Activated T-helper 9 cell treated with anti-CD3 and anti-CD28 coated beads, Interleukin-2, amount 50 U/mL, for 16 hours (primary cell): ENCODE measurements at places on chromosomes 7 and 10.

DNA sequence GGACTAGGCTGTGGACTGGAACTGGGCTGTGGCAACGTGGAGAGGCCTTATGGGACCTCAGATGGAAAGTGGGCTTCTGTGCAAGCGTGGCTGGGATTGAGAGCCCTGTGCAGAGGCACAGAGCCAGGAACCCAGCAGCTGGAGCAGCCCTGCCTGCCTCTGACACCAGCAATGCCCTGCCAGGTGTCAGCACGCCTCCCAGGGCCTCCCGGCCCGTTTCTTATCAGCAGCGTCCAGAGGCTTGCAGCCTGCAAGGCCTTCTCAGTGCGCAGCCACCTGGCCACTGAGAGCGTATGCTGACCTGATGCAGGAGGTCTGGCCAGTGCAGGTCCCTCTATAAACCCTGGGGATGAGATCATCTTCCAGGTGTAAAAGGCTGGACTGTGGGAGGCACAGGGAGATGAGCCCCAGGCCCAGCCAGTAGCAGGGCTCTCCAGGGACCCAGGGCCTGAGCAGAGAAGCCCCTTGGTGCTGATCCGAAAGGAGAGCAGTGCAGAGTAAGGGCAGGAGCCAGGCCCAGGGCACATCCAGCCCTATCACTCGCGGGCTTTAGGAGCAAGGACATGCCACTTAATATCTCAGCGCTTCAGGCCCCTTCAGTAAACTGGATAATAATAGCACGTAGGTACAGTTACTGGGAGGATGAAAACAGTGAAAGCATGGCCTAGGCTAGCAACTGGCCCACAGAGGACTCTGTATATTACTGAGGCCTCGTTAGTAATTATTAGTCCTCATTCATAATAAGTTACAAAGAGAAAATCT lies 38.8 kb upstream of the ANTXRL start:
- no peak for DNase-seq

DNA sequence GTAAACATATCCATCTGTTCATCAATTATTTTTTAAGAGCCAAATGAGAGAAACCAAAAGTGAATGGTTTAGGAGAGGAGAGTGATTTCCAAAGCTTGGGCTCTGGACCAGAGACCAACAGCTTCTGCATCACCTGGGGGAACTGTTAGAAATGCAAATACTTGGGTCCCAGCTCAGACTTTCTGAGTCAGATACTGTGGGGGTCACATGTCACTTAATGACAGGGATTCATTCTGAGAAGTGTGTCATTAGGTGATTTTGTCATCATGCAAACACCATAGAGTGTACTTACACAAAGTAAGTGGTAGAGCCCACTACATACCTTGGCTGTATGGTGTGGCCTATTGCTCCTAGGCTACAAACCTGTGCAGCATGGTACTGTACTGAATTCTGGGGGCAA lies 128.5 kb upstream of the PRR15 start:
- no peak for DNase-seq

DNA sequence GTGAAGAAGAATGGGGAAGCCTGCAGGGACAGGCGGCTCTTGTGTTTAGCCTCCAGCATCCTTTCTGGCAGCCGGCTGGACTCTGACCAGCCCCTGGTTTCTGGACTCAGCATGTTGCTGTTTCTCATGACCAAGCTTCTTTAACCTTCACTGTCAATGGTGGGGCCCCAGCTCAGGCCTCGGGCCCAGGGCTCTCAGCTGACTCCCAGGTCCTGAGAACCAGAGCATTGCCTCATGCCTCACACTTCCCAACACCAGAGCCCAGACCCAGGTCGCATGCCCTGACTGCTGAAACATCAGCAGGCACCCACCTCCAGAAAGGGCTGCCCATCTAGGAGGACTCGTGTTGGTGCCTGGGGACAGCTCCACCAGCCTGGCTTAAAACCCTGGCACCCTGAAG lies 34.8 kb upstream of the FGFR2 start:
- no peak for DNase-seq

GRCh38 chr10:35910234-35910633 lies 268.1 kb upstream of the FZD8 start:
- no peak for DNase-seq

DNA sequence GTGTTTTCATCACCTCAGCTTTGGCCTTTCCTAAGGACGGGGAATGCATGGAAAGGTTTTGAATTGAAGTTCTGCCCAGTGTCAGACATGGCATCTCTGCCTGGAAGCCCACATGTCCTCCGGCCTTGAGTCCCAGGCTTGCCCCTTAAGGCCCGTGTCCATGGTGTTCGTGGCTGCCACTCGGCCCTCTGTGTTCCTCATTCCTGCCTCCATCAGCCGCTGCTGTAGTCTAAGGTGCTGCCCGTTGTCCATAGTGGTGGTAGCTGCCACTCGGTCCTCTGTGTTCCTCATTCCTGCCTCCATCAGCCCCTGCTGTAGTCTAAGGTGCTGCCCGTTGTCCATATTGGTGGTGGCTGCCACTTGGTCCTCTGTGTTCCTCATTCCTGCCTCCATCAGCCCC lies 180.7 kb upstream of the SHH start:
- DNase-seq, result no peak

DNA sequence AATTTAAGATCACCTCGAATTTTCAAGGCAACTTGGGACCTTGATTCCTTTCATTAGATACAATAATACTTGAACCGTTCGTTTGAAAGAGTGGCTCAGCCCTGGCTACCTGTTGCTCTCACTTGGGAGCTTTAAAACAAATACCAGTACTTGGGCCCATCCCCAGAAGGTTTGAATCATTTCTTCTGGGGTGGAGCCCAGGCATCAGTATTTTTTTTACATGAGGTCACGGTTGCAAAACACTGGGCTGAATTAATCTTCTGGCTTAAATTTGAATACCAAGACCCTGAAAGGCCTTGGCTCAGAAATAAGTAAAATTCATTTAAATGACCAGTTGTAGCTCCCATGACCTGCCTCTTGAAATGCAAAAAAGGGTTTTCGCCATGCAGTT lies 214.9 kb downstream of the CREB5 start:
- no peak for DNase-seq

GRCh38 chr7:157188091-157188665 lies 49.5 kb downstream of the UBE3C start:
- no peak for DNase-seq

DNA sequence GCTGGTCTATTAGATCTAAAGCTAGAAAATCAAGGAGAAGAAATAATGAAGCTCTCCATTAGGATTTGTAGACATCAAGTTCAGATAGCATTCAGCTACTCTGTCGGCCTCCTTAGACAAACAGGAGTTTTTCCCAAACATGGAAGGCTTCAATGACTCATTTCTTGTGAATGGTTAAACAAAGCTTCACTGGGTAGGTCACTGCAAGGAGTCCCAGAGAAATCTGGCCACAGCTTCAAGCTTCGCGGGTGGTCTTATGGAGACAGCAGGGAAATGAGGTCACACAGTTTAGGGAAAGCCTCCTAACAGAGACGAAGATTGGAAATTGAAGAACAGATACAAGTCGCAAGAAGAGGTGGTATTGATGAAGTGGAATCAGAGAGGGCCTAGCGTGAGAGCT lies 22.6 kb upstream of the LRRC72 start:
- no peak for DNase-seq

- no peak for DNase-seq
These were observed 111.0 kb upstream of the KMT2E start for GRCh38 chr7:104903044-104903443.

- DNase-seq, result no peak
These were observed 291.1 kb downstream of the GLRX3 start for GRCh38 chr10:130427216-130427722.

GRCh38 chr10:11345224-11346054 lies 266.0 kb downstream of the USP6NL start:
- DNase-seq, result no peak

- no peak for DNase-seq
These were observed 23.5 kb downstream of the KLHL7 start for GRCh38 chr7:23129036-23129435.

DNA sequence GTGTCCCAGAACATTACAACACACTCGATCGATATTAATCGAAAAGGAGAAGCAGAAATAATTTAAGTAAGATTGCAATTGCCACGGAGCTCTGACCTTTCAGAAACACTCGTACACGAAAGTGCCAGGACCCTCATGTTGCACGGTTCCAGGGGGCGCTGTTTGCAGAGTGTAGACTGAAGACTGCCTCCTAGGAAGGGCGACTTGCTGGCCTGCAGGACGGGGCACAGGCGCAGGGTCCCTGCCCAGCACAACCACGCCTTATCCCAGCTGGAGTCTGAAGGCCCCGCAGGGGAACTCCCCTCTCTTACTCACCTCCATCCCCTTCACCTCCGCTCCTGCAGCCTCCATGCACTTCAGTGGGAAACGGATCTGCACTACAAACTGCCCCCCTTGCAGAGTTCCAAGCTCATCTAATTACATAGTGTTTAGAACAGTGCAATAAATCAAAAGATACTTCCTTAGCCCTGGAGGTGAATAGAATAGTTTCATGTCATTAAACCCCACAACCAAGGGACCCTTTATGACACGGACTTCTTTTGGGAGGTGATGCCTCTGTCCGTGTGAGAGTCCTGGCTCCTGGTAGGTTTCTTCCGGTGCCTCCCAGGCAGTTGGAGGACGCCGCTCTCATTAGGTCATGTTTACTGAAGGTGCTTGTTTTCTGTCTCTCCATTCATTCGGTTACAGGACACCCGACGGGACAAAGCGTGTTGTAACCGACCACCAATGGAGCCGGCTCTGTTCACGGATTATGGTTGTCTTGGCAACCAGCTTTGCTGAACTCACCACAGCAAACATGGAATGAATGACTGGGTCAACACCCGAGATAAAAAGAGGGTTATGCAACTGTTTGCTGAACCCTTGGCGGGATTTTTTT lies 262.2 kb downstream of the BAMBI start:
- no peak for DNase-seq
